SK-N-SH treated with all-trans-retinoic acid at 6 μM for 48 hours (cell line): ENCODE measurements at places on chromosomes 4 and X.

GRCh38 chrX:137550665-137551261, 15.2 kb upstream of the ZIC3 start:
- no peak for ATAC-seq

DNA sequence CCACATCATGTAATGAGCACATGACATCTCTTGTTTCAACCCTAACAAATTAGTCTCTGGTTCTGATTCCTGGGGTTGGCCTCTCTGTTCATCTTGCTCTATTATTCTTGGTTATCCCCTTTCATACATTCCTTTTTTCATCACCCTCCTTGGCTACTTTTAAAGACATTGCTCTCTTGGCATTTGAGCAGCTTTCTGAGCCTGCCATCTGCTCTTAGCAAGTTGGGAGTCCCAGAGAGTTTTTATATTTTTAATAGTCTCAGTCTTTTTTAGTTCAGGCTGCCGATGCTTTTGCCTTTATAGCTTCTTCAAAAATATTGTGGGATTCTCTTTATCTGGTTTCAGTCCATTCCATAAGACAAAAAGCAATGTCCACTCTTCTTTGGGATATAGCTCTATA, 1270.9 kb downstream of the ADGRL3 start:
- ATAC-seq, result no peak

DNA sequence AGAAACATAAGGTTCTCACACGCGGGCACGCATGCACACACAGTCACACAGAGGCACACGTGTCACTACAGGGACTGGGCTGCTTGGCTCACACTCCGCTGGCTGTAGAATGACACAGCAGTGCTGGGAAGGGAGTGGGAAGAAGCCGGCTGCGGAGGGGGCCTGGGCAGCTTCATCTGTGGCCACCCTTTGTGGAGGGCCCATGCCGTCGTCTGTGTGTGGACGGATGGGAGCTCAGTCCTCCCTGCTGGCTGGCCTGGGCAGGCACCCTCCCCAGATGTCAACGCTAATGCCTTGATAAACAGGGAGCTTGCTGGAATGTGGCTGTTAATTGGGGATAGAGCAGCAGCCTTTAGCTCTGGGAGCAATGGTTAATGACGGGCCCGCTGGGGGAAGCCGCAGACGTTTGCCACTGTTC, 621.1 kb downstream of the BCOR start:
- no peak; the same call in 2 of the 3 replicates for ATAC-seq

- no peak for ATAC-seq
Observed at GRCh38 chrX:78708816-78709215, 38.7 kb upstream of the LPAR4 start.

DNA sequence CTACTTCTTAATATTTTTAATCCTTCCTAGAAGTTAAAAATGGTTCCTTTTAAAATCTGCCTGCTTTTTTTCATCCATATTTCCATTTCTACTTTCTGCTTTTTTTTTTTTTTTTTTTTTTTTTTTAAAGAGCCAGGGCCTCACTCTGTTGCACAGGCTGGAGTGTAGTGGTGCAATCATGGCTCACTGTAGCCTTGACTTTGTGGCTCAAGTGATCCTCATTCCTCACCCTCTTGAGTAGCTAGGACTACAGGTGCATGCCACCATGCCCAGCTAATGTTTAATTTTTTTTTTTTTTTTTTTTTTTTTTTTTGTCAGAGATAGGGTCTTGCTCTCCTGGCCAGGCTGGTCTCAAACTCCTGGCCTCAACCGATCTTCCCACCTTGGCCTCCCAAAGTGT, 39.7 kb downstream of the MND1 start:
- ATAC-seq, result no peak

DNA sequence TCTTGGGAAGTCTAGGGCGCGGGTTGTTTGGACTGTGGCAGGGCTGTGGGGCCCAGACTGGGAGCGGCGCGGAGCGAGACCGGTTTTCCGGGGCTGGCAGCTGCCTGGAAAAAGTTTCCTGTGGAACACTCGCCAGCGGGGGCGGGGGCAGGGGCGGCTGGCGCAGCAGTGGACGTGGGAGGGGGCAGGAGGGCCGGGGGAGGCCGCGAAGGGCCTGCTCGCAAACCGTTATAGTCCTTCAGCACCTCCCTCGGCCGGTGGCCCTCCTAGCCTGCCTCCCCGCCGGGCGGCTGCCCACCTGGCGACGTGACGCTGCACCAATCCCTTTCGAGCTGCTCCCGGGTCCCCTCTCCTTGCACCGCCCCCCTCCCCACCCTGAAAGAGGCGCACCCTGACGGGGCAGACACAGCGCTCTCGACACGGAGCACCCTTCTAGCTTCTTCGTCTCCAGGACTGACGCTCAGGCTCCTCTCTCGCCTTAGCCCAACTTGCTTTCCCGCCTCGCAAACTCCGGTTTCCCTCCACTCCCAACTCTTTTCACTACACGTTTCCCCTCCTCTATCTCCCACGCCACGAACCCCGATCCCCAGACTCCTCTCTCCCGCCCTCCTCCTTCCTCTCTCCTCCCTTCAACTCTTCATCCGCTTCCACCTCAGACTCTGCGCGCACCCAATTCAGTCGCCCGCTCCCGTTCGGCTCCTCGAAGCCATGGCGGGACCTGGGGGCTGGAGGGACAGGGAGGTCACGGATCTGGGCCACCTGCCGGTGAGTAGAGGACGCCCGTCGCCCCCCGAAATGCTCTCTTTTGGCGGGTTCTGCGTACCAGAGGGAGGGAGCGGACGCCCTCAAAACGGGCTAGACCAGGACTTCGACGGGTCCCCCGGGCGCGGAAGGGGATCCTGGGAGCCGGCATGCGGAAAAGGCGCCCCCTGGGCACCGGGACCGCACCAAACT, at the start of gene NRK:
NRK (plus strand) TSS at position 402 of the 954 bp plus-strand sequence; CDS start at position 709, 307 bp downstream.
- ATAC-seq, result no peak

GRCh38 chr4:138952411-138952810, 63.2 kb upstream of the NOCT start:
- no peak for ATAC-seq

GRCh38 chr4:174259580-174259979, 23.9 kb downstream of the FBXO8 start:
- ATAC-seq, result no peak

DNA sequence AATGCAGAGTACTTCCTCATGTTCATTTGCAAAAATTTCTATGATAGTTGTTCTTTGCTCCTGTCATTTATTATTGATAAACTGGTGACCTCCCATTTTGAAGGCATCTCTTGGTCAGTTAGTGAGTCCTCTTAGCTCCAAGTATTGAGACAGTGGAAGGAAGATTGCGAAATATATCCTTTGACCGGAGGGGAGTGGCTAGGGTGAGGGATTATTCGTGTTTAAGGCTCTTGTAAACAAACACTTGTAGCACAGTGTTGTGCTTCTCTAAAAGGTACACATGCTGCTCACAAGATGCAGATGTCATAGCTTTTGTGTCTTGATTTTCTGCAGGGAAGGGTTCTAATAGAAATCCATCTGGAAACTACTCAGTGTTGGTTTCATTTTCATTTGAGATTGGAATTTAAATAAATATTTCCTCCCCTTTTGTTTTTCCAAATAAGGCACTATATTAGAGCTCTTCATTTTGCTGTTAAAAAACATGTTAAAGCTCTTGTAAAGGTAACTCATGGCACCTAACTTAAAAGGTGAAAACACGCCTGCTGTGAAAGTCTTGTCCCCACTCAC, 21.8 kb downstream of the TXLNG start:
- ATAC-seq, result peak; percentile 73

GRCh38 chr4:150261571-150261970, 183.3 kb downstream of the DCLK2 start:
- no peak for ATAC-seq

DNA sequence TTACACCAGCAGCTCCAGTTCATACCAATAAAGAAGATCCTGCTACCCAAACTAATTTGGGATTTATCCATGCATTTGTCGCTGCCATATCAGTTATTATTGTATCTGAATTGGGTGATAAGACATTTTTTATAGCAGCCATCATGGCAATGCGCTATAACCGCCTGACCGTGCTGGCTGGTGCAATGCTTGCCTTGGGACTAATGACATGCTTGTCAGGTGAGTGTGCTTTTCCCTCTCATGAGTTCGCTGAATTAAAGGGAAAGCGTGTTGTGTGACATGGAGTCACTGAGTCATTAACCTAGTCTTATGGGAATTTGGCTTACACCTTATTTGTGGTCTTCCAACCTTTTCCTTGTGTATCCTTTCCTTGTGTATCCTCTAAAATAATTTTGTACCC, 15.9 kb downstream of the TMEM165 start:
- no peak for ATAC-seq

GRCh38 chrX:24054182-24055042, at the start of gene EIF2S3:
EIF2S3 (plus strand) TSS chrX:24054956; CDS start chrX:24054969, 13 bp downstream.
- peak; percentile 96 for ATAC-seq

DNA sequence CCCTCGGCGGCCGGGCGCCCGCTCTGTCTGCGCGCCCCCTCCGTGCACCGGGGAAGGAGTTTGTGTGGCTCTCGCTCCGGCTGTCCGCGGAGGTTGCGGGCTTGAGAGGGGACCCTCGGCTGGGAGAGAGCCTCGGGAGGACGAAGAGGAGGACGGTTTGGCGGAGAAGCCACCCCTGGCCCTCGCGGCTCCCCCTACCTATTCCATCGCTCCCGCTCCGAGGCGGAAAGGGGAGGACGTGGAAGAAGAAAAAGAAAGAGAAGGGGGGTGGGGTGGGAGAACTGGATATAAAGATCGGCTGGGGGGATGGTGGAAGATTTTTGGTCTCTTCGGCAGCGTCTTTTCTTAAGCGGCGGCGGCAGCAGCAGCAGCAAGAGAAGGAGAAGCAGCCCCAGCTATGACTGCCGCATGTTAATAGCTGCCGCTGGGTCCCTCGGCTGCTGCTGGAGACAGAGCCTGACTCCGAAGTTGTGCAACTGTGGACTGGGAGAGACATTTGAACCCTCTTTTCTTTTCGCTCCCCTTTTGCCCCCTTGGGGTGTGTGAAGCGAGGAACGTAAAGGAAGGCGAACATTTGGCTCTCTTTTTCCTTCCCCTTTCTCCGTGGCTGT, 895 bp downstream of the ADGRL3 start:
- peak; percentile 68 for ATAC-seq

GRCh38 chrX:50157545-50158135, 43.2 kb downstream of the AKAP4 start:
- ATAC-seq, result no peak; the same call in 2 of the 3 replicates

- ATAC-seq, result no peak
Observed at GRCh38 chrX:121405826-121406225, 358.4 kb downstream of the GLUD2 start.

GRCh38 chr4:8341691-8342090, 72.1 kb downstream of the HTRA3 start:
- no peak for ATAC-seq
